Keratinocyte (primary cell): ENCODE measurements at places on chromosomes 6 and 20.

GRCh38 chr6:42084889-42085288 is 34.6 kb downstream of the TAF8 start:
- no peak for DNase-seq

GRCh38 chr6:133353061-133353460 is 111.9 kb downstream of the EYA4 start:
- DNase-seq = no peak

GRCh38 chr6:29708432-29709179 is 14.6 kb upstream of the HLA-F start:
- no peak for DNase-seq

DNA sequence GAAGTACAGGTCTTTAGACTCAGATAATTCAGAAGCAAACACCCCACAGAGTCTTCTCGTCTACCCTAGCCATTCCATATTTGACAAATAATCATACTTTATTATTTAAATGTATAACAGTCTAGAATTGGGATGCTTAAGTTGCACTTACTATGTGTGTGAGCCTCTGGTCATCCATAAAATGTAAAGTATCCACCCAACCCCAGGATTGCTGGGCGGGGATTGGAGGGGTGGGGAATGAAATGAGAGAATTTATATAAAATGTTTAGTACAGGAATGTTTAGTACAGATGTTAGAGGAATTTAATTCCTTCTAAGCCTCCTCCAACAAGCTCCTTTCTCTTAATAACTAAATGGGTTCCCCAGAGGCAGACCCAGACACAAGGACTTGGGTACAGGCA is 16.9 kb downstream of the BNIP5 start:
- DNase-seq = no peak
